HuH-7.5 (cell line): ENCODE measurements at places on chromosomes 16 and 17.

DNA sequence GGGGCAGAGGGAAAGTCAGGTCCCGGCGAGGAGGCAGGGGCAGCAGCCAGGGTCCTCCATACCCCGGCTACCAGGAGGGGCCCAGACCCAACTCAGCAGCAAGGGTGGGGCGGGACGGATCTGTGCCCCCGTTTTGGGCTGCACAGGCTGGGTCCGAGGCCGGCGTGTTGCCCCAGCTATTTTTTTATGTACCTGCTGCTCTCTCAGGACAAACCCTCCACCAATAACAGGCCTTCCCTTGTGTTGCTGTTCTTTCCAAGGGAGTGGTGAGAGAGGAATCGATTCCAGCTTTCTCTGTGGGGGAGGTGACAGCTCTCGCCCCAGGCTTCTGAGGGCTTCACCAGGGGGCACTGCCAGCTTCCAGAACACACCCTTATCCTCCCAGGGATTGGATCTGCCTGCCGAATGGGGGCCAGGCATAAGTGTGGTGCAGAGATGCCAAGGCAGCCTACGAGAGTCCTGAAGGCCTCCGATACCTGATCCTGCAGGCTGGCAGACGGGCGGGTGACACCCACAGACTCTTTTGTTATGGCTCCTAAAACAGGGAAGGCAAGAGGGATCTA lies 22.3 kb downstream of the RTN4RL1 start:
- DNase-seq: no peak

DNA sequence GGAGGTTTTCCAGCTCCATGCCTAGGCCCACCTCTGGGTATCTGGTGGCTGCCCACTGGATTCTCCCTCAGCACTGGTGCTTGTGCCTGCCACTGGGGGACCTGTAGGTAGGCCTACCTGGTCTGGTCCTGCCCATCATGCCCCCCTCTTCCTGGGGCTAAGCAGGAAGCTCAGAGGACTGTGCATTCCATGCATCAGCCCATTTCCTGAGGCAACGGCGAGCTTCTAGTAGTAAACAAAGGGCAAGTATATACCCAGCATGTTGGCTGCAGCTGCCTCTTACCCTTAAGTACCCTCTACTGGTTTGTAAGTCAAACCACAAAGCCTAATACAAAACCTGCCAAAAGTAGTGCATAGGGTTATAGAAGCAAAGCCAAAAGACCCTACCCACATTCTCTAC lies 37.5 kb downstream of the SDR42E1 start:
- DNase-seq: no peak

DNA sequence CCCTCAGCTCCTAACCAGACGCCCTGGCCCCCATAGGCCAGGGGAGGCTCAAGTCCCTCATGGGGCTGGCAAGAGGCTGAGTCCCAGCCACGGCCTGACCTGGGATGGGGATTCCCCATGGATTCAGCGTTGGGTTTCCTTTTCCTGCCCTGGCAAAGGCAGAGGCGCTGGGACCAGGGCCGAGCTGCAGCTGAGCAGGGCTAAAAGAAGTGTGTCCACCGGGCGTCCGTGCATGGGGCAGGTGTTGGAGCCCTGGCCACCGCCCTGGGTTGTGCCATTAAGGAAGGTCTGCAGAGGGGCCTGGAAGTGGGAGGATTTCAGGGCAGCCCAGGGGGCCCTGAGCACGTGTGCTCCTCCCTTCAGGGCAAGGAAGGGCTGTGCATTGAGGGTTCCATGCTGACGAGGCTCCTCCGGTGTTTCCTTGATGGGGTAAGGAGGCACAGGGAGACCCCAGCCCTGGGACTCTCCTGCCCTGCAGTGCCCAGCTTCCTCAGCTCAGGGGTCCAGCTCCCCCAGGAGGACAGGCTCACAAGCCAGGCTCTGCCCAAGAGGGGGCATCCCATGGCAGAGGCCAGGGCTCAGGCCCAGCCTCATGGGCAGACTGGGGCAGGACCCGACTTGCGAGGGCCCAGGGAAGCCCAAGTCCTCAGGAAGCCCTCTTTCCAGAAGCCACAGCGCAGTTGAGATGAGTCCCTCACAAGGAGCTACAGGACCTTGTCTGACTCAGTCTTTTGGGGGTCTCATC lies 10.1 kb downstream of the TBC1D26 start:
- DNase-seq: no peak

DNA sequence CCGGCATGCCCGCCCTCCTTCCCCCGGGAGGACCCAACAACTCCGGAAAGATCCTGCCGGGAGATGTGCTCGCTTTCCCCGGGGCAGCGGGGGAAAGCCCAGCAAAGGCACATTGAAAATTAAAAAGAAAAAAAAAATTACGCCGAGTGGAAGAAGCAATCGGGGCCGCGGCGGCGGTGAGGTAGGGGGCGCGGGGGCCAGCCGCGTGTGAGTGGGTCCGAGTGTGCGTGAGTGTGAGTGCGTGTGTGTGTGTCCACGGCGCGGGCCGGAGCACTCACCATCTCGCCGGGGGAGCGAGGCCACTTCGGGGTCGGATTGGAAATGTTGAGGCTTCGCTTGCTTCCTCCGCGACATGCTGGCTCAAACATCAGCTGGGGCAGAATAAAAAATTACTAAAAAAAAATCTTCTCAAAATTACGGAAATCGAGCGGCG lies at the start of gene SALL1:
Gene SALL1, minus strand, starts transcription at position 383 of the 433 bp plus-strand sequence. Its CDS starts 29 bp downstream, at position 354.
- no peak for DNase-seq

DNA sequence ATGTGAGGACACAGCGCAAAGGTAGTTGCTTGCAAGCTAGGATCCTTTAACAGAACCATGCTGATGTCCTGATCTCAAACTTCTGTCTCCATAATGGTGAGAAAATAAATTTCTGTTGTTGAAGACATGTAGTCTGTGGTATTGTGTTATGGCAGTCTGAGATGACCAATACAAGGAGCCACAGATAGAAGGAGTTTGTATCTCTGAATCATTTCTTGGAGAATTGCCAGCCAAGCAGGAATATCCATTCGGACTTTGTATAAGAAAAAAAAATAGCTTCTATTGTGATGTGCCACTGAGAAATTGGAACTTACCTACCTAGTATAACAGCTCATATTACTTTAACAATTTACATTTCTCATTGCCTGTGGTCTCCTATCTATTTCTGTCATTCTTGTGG lies 447.6 kb upstream of the CA10 start:
- DNase-seq: no peak

DNA sequence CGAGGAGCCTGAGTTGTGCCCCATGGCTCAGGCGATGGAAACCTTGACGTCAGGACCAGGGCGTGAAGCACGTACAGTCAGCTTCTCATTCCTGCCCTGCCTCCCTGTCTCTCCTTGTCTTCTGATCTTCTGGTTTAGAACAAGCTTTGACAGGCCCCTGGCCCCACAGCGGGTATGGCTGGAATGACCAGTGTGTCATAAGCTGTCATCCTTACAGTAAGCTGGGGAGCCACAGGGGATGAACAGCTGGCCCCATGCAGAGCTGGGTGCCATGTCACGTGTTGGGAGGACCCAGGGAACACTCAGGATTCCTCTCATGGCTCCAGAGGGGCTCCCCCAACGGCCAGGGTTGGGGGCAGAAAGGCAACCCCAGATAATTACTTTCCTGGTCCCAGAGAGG lies 157.6 kb upstream of the PLCG2 start:
- no peak for DNase-seq

DNA sequence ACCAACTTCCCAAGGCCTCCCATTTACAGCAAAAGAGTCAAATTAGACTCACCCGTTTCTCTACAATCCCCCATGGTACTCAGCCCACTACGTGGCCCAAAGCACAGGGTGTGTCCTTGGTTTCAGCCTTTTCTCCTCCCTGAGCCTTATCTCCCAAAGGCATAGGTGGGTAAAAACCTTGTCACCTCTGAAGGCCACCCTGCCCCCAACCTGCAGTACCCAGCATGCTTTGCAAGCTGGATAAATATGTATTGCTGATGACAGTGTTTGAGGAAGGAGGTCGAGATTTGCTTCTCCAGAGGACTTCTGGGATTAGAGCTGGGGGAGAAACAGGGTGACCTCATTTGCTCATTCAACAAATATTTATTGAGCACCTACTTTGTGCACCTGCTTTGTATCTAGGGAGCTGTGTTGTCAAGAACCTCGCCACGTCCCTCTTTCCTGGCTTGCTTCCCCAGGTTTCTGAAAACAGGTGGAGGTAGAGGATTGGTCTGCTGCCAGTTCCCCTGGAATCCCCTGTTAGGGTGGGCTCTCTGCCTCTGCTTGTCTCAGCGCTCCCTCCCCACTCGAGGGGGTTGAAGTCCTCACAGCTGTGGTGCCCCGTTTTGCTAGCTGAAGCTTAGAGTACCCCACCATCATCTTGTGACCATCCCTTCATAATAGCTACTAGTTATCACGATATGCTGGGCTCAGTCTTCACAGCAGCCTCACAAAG lies 3.0 kb downstream of the LASP1 start:
- no peak for DNase-seq

GRCh38 chr16:70453892-70454221 lies 538 bp upstream of the FCSK start:
- no peak for DNase-seq

DNA sequence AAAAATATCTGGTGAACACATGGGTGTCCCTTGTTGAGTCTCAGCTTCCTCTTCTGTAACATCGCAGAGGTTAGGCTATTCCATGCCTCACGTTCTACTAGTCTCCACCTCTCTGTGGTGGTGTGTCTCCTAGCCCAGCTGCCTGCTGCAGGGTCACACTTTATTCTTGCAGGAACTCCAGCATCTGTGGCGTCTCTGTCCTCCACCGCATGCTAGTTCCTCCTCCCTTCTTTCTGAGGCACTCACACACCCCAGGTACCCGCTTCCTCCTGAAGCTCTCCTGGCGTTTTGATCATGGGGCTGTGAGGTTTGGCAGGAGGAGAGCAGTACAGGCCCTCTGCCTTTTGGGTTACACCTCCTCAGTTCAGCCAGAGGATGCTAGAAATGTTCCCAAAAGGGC lies 9.9 kb upstream of the TEX2 start:
- DNase-seq: no peak

DNA sequence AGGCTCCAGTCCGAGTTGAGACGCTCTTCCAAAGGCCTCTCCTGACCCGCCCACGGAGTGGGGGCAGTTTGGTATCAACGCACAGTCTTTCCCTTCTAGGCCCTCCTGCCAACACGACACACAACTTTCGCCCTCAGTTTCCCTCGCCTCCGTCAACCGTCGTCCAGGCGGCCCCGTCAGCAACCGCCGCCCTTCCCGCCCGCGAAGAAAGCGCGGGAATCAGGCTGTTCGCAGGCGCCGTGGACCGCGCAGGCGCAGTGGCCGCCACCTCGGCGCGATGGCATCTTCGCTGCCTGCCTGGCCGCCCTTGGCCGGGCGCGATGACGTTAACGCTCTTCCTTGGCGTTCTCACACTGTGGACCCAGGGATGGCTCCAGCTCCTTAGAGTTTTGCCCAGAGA lies at the start of gene SPATA22:
Gene SPATA22, minus strand, starts transcription at position 221 of the 400 bp plus-strand sequence. CDS start 2,494 bp downstream, outside the sequence.
- DNase-seq: no peak

DNA sequence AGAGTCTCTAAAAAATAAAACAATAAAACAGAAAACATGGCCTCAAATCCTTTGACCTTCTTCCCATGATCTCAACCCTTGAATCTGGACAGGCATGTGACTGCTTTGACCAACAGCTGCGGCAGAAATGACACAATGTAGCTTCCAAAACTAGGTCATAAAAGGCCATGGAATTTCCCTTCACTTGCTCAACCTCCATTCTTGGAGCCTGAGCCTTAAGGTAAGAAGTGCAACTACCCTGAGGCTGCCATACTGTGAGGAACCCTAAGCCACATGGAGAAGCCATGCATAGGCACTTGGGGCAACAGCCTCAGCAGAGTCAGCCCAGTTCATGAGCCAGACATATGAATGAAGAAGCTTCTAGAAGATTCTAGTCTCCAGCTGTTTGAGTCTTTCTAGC lies 75.7 kb upstream of the BRD7 start:
- no peak for DNase-seq

DNA sequence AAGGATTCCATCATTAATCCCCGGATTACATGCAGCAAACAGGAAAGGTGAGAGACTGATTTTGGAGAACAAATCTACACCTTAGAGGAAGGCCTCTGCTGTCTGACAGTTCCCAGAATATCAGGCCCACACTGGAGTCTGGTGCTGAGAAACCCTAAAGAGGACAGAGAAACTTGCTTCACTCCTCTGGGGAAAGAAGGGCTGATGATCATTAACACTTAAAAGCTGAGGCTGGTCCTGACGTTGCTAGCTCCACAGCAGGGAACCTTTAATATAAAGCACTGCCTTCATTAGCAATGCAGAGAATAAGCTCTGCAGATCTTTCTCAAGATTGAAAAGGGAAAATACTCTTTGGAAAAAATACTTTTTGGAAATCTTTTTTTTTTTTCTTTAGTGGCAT lies 1472.4 kb upstream of the GOT2 start:
- no peak for DNase-seq

DNA sequence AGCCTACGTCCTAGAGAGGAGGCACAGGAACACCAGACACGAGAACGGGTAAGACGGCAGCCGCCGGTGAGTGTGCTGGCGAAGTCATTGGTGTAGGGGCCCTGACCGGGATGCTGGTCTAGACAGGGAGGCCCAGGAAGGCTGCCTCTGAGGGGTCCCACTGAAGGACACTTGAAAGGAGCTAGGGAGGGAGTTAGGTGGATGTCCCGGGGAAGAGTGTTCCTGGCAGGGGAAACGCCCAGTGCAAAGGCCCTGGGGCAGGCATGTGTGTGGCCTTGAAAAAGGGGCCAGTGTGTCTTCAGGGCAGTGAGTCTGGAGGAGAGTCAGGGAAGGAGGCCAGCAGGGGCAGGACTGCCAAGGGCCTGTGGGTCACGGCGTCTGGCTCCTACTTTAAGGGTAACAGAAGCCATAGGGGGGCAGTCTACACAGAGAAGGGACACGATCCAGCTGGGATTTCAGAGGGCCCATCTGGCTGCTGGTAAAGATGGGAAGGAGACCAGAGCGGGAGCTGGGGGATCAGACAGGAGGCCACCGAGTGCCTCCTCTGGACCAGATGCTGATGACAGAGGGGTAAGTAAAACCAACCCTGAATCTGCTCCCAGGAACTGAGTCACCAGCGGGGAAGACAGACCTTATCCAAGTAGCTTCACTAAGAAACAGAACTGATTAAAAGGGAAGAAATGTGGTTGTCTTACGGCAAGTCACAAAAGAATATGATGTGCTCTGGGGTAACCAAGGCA lies 115.9 kb downstream of the LITAF start:
- no peak for DNase-seq

- no peak for DNase-seq
Measured at GRCh38 chr17:68867759-68868516, 87.3 kb downstream of the ABCA8 start.
